ENCODE measurements at places on chromosomes 1 and 21. TPM values are rescaled to one million over a fixed set of nuclear protein-coding genes. Genes with fewer than 3 reads are reported as not detected.

Gene AJAP1
- total RNA-seq, result not detected

Gene SLC45A1
- 11.3 TPM for total RNA-seq

Gene UMODL1
- total RNA-seq, result 0.18 TPM

Gene RIPPLY3
- 1.2 TPM for total RNA-seq

Gene UBE2U
- total RNA-seq, result not detected
